ENCODE measurements at places on chromosomes 12 and 14. TPM values are rescaled to one million over a fixed set of nuclear protein-coding genes. Genes with fewer than 3 reads are reported as not detected.

DNA sequence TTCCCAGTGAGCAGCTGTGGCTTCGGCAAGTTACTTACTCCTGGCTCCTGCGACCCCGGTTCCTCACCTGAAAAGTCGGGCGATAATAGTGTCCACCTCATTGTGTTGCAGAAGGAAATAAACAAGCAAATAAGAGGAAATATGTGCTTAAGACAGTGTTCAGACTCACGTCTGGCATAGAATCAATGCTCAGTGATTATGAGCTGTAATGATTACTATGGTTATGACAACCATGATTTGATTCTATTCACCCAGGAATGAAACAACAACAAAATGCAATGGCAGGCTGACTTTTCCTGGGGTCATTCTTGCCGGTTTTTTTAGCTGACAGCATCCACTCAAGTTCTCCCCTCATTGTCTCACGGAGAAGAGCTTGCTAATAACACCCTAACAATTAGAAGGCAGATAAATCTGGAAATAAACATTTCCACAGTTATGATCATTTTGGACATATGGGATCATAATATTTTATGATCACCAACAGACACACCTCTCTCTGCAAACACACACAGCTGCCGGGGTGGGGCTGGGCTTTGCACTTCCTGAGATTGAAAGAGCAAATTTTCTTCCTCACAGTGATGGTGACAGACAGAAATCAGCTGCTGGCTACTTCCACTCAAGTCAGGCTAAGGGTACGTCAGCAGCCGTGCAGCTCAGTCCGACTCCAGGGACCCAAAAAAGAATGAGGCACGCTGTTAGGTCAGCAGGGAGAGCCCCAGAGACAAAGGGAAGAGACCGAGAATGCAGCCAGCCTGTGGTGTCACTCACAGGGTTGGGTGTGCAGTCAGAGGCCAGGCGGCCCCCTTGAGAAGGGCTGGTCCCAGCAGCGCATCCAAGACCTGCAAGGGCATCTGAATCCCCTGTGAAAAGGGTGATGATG is 158.0 kb downstream of the RIMBP2 start:
- no peaks in the 10 kb centered on the region for H3K4me1 ChIP-seq
- H3K27me3 ChIP-seq = no peaks in the 10 kb centered on the region
- H3K36me3 ChIP-seq = no peaks in the 10 kb centered on the region
- no peak overlapping the region for H3K4me3 ChIP-seq
- DNase-seq = no peak
- H3K27ac ChIP-seq = no peak overlapping the region

- H3K4me1 ChIP-seq = no peaks in the 10 kb centered on the region
- DNase-seq = peak; percentile 78
- H3K4me3 ChIP-seq = peak overlapping the region; percentile 81
- H3K27me3 ChIP-seq = no peaks in the 10 kb centered on the region
- peak overlapping the region; percentile 16 for H3K27ac ChIP-seq
- no peaks in the 10 kb centered on the region for H3K36me3 ChIP-seq
Measured at GRCh38 chr14:53217316-53217994, 64.3 kb upstream of the DDHD1 start.

DNA sequence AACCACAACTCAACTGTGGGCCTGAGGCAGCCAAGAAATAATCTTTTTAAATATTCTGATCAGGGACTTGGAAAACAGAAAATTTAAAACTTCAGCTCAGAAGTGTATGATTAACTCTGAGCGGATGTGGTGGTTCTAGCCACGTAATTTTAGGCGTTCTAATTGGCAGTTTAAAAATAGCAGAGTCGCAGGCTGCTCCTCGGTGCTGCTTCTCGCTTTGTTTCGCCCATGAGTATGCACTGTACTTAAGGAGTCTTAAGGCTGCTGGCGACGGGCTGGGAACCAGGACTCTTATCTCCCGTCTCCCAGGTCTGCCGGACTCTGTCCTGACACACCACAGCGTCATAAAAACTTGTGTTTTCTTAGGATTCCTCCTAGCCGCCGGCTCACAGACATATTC is 113.4 kb upstream of the PELI2 start:
- H3K4me1 ChIP-seq = no peaks in the 10 kb centered on the region
- peak overlapping the region; percentile 1 for H3K27ac ChIP-seq
- H3K36me3 ChIP-seq = no peaks in the 10 kb centered on the region
- H3K27me3 ChIP-seq = no peaks in the 10 kb centered on the region
- peak overlapping the region; percentile 12 for H3K4me3 ChIP-seq

DNA sequence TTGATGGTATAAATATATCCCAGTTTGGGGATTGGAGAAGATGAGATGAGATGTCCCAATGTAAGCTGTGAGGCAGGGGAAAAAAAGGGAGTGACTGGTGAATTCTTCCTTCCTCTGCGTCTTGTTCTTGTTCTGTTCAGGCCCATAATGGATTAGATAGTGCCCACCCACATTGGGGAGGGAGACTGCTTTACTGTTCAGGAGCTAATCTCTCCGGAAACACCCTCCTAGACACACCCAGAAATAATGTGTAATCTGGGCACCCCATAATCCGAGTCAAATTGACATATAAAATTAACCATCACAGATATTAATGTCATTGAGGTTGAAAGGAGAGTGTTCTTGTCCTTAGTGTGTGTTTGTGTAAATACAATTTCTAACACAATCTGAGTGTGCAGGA is 29.3 kb downstream of the ETV6 start:
- H3K4me1 ChIP-seq = peaks cover 17% of the 10 kb centered on the region
- no peaks in the 10 kb centered on the region for H3K36me3 ChIP-seq
- no peak overlapping the region for H3K4me3 ChIP-seq
- no peak for DNase-seq
- no peak overlapping the region for H3K27ac ChIP-seq
- H3K27me3 ChIP-seq = no peaks in the 10 kb centered on the region

DNA sequence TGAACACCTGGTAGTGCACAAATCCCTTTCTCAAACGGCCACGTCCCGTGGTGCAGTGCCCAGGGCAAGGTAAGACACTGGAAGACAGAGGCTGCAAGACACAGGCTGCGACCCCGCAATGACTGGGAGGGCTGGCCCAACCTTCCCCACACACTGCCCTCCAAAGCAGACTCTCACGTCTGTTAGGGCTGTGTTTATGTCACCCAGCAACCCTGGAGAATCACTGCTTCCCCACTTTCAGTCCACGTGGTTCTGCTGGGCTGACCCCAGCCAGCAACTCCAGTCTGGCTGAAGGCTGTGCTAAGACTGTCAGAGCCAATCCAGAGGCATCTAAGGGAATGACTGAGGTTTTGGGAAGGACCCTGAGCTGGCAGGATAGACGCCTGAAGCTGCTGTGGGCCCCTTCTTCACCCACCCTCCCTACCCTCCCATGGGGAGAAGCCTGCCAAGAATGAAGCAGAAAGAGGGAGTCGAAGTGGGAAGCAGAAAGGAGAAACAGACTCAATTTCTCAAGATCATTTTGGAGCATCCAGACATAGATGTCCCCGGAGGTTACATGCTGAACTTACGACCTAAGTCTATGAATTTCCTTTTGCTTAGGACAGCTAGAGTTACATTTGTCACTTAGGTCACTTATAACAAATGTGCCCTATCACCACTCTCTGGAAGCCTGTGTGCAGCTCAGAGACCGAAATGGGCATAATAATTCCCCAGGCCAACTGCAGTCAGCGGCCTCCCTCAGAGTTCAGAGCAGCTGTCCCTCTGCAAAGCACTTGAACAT is 11.7 kb downstream of the KDM2B start:
- H3K27ac ChIP-seq = peak overlapping the region; percentile 29
- H3K36me3 ChIP-seq = peaks cover 9% of the 10 kb centered on the region
- no peak overlapping the region for H3K4me3 ChIP-seq
- no peaks in the 10 kb centered on the region for H3K27me3 ChIP-seq

The SPTB gene
- 92.6 TPM for total RNA-seq

DNA sequence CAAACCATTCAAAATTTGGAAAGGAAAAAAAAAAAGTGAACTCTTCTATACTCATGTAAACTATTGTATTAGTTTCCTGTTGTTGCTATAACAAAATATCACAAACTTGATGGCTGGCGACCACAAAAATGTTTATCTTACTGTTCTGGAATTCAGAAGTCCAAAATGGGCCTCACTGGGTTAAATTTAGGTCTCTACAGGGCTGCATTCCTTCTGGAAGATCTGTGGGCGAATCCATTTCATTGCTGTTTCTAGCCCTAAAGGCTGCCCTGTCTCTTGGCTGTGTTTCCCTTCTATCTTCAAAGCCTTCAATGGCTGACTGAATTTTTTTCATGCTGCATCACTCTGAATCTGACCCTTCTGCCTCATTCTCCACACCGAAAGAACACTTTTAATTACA is 105.1 kb upstream of the NAV3 start:
- H3K4me3 ChIP-seq = no peak overlapping the region
- no peaks in the 10 kb centered on the region for H3K4me1 ChIP-seq
- DNase-seq = no peak
- H3K27me3 ChIP-seq = no peaks in the 10 kb centered on the region
- no peak overlapping the region for H3K27ac ChIP-seq

The C14orf132 gene
- total RNA-seq = 2.1 TPM

Data from heart left ventricle (tissue), 16 donors.